ENCODE measurements at places on chromosomes 11 and 22. TPM values are rescaled to one million over a fixed set of nuclear protein-coding genes. Genes with fewer than 3 reads are reported as not detected.

The CDHR5 gene
- not detected for total RNA-seq

The TIMP3 gene
- 1,550 TPM for total RNA-seq

The FADS1 gene
- total RNA-seq, result 15.8 TPM

The C1QTNF4 gene
- 1.1 TPM for total RNA-seq

The SYT12 gene
- 0.16 TPM for total RNA-seq

The TMEM121B gene
- total RNA-seq, result 0.51 TPM

The SLC22A8 gene
- total RNA-seq, result not detected

The KCTD14 gene
- total RNA-seq, result 2.2 TPM

The C22orf23 gene
- 0.68 TPM for total RNA-seq

The NNMT gene
- 728 TPM for total RNA-seq

The ME3 gene
- 60.7 TPM for total RNA-seq

The DEFB131B gene
- not detected for total RNA-seq

The TMEM86A gene
- 16.1 TPM for total RNA-seq

The FADS2 gene
- total RNA-seq, result 5.4 TPM

The APOBEC3B gene
- total RNA-seq, result not detected

The LMNTD2 gene
- total RNA-seq, result 0.88 TPM

The MUC15 gene
- not detected for total RNA-seq

The MAPK1 gene
- total RNA-seq, result 34.8 TPM

The SEPTIN5 gene
- total RNA-seq, result 4.2 TPM

The VPS26B gene
- 33.3 TPM for total RNA-seq

The CYP2D6 gene
- total RNA-seq, result not detected

The ART1 gene
- not detected for total RNA-seq

The SYT13 gene
- total RNA-seq, result not detected

The PANX1 gene
- 20.1 TPM for total RNA-seq

The HBD gene
- total RNA-seq, result not detected

The MYO7A gene
- 26.4 TPM for total RNA-seq

The OVOL1 gene
- total RNA-seq, result 0.44 TPM

The WNT7B gene
- not detected for total RNA-seq

The ST14 gene
- 11.2 TPM for total RNA-seq

The C11orf91 gene
- total RNA-seq, result 1.6 TPM

The OMP gene
- not detected for total RNA-seq

The KCTD17 gene
- 8.0 TPM for total RNA-seq

The PTPRJ gene
- total RNA-seq, result 28.7 TPM

The ENTHD1 gene
- not detected for total RNA-seq

The PNPLA3 gene
- total RNA-seq, result 2.6 TPM

The IFTAP gene
- total RNA-seq, result 22.8 TPM

The TMEM191C gene
- total RNA-seq, result not detected

The CCND1 gene
- 451 TPM for total RNA-seq

The C11orf42 gene
- total RNA-seq, result not detected

The CD3G gene
- 0.88 TPM for total RNA-seq
